Central memory CD4-positive, alpha-beta T cell (primary cell): ENCODE measurements at places on chromosomes 16 and 17.

- DNase-seq: no peak
Observed at GRCh38 chr17:80456465-80457235, 19.8 kb downstream of the NPTX1 start.

DNA sequence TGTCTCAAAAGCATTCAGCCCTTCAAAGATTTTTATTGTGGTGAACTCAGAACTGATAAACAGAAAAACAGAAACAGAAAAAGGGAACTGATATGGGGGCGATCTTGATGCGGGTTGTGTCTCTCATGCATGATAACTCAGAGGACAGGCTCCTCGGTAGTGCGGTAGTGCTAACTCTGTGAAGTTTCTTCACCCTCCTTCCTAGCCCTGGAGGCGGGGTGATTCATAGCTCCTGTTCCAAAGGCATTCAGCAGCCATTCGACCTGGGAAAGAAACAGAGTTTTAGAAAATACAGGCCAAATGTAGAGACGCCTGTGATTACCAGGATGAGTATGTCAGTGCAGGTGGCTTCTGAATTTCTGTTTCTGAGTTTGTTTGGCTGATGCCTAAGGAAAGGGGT is 5.5 kb upstream of the MAF start:
- DNase-seq: no peak

DNA sequence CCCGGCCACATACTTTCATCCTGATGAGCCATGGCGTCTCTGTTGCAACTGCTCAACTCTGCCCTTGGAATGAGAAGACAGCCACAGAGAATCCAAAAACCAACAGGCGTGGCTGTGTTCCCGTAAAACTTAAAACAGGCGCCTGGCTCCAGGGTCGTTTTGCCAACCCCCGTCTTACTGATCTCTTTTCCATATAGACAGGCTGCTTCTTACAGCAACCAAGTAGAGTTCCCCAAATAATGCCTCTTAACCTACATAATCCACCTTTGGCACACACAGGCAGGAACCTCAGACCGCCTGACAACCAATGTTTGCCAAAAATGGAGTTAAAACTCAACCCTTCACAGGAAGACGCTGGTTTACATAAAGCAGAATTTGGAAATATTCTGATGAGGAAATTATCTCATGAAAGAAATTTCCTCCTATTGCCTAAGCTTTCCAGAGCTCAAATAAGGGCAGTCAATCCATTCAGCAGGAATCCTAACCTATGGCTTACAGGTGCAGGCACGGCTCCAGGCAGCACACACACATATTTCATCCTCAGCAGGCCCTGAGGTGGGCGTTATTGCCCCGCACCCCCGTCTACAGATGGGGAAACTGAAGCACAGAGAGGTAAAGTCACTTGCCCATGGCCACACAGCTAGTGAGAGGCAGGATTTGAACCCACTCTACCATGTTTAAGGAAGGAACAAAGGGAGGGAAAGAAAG is 35.8 kb downstream of the LITAF start:
- no peak for DNase-seq

- no peak for DNase-seq
Observed at GRCh38 chr17:79923974-79924638, 84.9 kb upstream of the CBX4 start.

DNA sequence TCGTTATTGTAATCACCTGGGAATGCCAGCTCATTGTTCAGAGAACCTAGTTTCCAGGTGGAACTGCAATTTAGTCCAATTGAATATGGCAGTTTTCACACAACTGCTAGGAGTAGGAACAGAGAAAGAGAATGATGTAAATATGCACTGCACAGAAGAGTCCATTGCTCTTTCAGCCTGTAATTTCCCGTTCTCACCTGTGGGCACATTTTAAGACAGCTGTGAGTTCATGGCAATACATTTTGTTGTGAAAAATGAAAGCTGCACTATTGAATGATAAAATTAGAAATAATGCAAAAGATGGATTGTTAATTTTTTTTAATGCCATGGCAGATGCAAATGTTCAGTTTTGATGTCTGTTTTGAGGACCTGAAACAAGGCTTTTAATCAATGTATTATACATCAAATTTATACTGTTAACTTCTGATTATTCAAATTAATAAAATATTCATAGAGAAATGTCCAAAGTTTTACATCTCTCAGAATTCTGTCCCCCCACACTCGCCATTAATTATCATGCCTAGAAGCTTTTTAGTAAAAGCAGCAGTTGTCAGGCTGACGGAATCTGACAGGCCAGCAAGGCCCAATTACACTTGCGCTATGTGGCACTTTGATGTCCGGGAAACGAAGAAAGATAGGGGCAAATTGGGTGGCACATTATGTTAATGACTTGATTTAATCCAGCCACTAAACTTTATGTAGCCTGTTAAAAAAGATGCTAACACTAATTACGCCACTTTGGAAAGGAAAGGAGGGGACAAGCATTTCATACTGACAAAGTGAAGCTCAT is 72.2 kb downstream of the RPGRIP1L start:
- DNase-seq: no peak

GRCh38 chr16:75340741-75341491 is 89.5 kb upstream of the BCAR1 start:
- DNase-seq: no peak

DNA sequence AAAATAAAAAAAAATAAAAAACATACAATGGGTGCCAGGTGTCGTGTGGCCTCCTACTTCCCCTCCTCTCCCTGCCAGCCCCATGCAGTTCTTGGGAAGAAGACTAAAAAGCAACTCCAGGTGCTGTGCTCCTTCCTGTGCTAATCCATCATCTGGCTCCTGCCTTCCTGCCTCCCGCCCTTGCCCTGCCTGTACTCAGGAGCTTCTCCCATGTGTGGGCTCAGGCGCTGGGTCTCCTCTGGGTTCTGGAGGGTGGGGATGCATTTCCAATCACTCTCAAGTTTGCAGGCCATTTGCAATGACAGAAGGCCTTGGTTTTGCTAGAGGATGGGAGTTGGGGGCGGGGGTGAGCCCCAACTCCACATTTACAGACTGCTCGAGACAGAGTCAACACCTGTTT is 122.9 kb downstream of the SDK2 start:
- no peak for DNase-seq

DNA sequence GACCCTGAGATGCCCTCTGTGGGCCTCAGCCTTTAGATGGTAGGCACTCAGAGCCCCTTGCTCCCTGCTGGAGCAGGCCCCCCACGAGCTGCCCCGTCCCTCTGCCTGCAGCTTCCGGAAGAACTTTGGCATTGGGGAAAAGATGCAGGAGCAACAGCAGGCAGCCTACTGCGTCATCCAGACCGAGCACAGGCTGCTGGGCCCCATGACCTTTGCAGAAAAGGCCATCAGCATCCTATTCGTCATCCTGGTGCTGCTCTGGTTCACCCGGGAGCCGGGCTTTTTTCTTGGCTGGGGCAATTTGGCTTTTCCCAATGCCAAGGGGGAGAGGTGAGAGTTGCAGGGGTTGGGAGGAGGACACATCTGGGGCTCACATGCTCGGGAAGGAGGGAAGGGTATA is 12.7 kb upstream of the FOXN1 start:
- no peak for DNase-seq

DNA sequence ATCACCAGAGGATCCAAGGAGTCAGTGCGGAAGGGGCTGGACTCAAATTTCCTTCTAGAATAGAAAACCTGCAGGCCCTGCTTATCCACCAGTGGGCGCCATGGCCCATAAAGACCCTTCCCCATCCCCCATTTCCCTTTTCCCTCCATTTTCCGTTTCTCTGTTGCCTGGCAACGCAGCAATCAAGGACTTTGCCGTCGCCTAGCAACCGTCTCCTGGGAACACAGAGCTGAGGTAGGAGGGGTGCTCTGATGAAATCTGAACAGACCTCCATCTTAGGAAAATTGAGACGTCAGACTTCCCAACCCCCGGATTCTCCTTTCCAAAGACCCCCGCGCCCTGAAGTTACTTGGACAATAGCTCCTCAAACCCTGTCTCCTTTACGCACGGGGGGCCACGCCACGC is 5.7 kb downstream of the DLG4 start:
- no peak for DNase-seq

DNA sequence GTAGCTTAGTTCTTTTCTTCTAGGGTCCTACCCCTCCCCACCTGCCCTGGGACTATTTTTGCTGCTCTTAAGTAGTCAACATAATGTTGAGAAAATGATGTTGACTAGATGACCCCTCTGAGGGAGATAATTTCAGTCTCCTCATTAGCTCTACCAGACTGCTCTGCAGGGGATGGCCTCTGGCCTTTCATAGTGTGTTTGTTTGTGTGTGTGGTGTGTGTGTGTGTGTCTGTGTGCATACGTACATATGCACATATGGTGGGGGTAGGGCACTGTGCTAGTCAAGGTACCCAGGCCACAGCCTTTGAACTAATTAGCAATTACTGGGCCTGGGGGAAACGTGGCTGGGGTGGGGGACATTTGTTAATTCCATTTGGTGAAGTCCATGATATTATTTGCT is 254.0 kb downstream of the SHISA9 start:
- DNase-seq: no peak

GRCh38 chr17:36647636-36648035 is 46.3 kb downstream of the MRM1 start:
- no peak for DNase-seq

DNA sequence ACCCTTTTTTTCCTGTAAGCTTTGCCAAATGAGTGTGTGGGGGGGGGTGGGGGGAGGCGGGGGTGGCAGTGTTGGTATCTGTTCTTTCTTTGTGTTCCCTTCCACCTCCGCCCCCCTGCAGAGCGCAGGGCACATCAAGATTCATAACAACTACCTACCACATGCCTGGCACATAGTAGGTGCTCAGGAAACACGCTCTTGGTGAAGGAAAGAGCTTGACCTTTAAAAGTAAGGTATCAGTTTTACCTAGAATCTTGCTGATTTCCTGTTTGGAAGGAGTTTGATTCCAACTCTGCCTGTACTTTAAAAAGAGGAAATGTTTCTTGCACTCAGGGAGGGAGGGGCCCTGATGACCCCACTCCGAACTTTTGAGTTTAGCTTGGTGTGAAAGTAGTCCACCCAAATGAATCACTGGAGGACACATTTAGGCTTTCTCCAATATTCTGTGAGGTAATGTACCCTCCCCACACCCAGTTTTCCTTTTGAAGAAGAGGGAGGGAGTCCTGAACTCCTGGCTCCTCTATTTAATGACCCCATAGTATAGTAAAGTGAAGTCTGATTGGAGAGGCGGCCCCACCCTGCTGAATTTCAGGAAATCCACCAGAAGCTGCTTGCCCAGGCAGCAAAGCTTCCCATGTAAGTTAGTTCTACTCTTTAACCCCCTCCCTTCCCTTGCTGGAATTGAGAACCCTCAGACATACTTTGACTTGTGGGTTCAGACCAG is 560 bp upstream of the FAM20A start:
- DNase-seq: no peak

DNA sequence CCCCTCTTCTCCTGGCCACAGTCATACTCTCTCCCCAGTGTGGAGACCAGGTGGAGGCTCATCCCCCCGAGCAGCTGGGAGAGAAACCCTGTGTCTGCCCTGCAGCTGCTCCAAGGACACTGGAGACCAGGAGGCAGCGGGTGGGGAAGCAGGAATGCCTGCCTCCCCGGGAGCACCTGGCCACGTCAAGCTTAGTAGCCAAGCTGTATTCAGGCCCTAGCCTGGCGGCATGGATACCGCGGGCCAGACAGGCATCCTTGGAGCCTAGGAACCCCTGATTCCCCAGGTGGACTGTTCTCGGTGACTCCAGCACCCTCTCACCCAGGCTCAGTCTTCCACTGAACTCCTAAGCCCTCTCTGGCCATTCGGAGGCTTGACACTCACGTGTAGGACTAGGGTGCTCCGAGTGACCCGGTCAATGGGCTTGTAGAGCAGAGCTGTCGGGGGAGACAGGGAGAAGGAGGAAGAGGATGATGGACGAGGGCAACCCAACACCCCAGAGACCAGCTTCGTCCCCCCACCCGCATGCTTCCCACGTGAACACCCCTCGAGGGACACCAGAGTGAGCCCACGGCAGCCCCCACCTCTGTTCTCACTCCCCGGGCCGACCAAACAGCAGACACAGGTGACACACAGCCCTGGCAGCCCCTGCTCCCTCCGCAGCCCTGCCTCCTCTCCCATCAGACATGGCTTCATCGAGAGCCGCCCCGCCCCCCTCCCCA is 76.5 kb downstream of the TIMM22 start:
- DNase-seq: no peak

DNA sequence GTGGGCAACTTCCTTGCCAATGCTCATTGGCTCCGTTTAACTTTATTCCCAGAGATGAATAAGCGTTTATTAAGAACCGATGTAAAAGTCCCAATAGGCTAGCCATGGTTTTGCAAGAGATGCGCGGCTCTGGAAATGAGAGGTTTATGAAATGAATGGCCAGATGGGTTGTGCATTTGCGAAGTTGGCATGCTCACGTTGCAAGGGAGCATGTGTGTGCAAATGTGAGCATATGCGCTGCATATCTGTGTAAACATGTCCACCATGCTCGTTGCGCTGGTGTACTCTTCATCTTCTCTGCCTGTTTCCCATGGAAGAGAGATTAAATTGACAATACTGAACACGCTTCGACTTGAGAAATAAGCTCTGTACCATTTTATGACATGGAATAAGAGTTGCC is 848.6 kb upstream of the RBFOX1 start:
- DNase-seq: no peak

DNA sequence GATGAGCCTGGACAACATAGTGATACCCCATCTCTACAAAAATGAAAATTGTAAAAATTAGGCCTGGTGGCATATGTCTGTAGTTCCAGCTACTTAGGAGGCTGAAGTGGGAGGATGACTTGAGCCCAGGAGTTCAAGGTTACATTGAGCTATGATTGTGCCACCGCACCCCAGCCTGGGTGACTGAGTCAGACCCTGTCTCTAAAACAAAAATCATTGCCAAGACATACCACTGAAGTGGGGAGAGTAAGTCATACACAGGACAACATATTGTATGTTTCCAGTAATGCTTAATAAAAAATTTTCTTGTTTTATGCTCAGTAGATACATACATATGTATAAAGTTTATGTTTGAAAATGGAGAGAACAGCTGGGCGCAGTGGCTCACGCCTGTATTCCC is 39.2 kb downstream of the NDE1 start:
- DNase-seq: no peak

DNA sequence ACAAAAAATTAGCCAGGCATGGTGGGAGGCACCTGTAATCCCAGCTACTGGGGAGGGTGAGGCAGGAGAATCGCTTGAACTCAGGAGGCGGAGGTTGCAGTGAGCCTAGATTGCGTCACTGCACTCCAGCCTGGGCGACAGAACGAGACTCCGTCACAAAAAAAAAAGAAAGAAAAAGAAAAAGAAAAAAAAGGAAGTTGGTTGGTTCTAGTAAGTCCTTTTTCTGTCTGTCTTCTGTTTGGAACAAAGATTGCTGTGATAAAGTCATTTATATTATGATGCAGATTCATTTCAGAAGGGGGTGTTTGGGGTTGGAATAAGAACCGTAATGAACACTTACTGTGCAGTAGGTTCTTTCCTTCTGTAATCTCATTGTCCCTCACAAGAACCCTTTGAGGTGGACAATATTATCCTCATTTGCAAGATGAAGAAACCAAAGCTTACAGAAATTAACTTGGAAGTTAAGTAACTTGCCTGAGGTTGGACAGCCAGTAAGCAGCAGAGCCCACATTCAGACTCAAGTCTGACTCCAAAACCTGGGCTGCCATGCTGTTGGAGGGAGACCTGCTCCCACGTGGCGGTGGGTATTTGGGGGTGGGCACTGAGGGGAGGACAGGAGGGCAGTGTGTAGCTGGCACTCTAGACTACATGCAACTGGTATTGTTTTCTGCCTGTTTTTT is 10.3 kb downstream of the MINK1 start:
- DNase-seq: no peak

- DNase-seq: no peak
Observed at GRCh38 chr16:62038646-62039045, 2.4 kb upstream of the CDH8 start.
